ENCODE measurements at places on chromosomes 2 and 18.
A peak's percentile ranks its signal among the peaks of the same experiment; 100 is the strongest.

- no peak for DNase-seq
Measured at GRCh38 chr2:234175649-234176048, 125.1 kb downstream of the SPP2 start.

GRCh38 chr18:48133671-48134251 is 203.3 kb upstream of the SMAD2 start:
- DNase-seq: no peak

- no peak for DNase-seq
Measured at GRCh38 chr2:129744141-129744540, 235.3 kb upstream of the RAB6C start.

GRCh38 chr2:174918886-174919526 is 86.2 kb downstream of the CHN1 start:
- DNase-seq: no peak

GRCh38 chr18:48319801-48320638 is 89.2 kb downstream of the ZBTB7C start:
- no peak for DNase-seq

DNA sequence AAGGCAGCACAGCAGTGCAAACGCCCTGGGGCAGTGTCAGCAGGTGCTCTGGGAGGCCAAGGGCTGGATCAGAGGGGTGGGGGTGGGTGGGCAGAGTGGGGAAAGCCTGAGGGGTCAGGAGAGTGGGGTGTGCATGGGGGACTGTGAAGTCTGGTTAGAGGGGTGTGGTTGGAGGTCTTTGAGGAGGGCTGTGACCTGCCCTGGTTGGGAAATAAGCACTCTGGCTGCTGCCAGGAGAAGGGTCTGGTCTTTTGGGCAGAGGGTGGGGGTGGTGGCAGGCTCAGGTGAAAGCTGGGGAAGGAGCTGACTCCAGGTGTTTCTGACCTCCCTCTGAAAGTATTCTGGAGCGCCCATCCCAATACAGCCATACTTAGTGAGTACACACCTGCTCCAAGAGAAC is 4.2 kb downstream of the ALPI start:
- peak; percentile 45 for DNase-seq

GRCh38 chr18:76970770-76971559 is 148.6 kb downstream of the ZNF236 start:
- no peak for DNase-seq

- no peak for DNase-seq
Measured at GRCh38 chr2:98608962-98609604, 694 bp downstream of the UNC50 start.

DNA sequence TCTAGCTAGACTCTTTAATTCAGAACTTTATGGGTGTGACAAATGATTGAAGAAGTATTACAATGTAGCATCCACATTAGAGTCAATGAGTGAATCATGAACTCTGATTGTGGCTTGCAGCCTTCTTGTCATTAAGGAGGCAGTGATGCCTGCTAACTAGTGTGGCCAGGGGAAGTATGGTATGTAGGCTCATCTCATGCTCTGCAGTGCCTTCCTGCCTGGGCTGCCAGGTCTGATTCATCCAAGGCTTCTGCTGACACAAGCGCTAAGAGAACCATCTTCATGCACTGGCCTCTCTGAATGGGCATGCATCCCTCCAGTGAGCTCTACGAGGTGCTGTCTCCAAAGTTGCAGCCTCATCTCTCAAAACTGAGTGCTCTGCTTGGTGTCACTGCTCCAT is 144.3 kb downstream of the MTCL1 start:
- no peak for DNase-seq

- DNase-seq: no peak
Measured at GRCh38 chr2:159933727-159934049, 128.7 kb downstream of the PLA2R1 start.

DNA sequence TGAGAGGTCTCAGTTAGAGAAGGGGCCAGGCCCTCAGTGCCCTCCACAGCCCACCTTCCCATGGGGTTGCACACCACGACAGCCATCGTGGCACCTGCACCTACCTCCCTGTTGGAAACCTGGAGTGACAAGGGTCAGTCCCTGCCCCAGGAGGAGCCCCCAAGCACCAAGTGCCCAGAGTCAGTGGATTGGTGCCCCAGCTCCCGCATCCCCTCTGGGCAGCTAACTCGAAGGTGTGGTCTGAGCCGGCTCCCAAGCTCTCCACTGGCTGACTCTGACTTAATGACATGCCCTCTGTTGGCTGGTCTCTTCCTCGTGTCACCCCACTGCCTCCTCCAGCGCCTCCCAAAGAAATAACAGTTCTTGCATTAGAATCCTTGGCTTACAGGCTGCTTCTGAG is 116.4 kb downstream of the NDUFA10 start:
- DNase-seq: no peak

GRCh38 chr2:53210538-53210937 is 557.1 kb upstream of the CHAC2 start:
- DNase-seq: no peak

DNA sequence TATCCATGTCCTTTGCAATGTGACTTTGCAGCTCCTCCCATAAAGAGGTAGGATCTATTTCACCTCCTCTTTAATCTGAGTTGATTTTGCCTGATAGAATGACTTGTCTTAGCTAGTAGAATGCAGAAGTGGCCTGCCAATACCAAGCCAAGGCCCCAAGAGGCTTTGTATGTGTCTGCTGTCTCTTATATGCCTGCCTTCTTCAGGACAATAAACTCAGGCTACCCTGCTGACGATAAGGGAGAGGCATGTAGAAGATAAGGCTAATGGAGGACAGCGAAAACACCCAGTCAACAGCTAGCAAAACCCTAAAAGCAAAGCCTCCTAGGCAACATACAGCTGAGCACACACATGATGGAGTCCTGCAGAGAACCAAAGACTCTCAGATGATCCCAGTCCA is 1.8 kb upstream of the ZC3H8 start:
- no peak for DNase-seq

DNA sequence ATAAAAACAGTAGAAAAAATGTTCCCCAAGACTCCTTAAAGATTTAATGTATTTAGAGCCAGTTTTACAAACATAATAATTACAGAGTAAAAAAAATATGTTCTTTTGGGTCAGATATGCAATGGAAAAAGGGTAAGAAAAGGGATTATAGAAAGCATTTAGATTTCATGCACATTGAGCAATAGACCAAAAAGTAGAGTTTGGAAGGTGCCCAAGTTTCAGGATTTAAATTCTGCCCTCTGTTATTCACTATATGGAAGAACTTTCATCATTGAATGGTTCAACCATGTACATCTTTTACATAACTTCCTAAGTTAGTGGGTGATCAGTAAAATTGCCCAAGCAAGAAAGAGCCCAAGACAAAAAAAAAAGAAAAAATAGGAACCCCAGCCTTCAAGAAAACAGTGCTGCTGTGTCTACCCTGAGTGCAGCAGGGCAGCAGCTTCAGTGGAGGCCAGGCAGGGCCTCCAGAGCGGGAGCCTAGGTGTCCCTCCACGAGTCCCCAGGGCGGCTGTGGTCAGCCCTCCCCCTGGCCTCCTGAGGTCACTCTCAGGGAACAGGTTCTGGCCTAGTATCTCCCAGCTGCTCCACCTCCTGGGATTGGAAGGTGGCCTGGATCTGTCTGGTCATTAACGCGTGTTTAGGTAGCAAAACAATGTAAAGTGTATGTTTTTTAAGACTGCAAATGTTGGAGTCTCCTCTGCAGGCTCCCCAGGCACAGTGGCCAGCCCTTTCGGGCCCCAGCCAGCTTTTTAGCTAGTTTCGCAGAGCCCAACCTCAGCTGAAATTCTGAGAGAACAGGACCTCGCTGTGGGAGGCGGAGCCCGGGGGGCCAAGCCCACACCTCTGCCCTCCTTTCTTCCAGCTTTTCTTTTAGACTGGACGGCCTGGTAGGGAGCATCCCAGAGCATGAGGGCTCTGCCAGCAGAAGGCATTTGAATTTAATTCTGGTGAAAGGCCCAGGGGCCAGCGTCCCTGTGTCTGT is 77.3 kb downstream of the TEX51 start:
- DNase-seq: no peak

DNA sequence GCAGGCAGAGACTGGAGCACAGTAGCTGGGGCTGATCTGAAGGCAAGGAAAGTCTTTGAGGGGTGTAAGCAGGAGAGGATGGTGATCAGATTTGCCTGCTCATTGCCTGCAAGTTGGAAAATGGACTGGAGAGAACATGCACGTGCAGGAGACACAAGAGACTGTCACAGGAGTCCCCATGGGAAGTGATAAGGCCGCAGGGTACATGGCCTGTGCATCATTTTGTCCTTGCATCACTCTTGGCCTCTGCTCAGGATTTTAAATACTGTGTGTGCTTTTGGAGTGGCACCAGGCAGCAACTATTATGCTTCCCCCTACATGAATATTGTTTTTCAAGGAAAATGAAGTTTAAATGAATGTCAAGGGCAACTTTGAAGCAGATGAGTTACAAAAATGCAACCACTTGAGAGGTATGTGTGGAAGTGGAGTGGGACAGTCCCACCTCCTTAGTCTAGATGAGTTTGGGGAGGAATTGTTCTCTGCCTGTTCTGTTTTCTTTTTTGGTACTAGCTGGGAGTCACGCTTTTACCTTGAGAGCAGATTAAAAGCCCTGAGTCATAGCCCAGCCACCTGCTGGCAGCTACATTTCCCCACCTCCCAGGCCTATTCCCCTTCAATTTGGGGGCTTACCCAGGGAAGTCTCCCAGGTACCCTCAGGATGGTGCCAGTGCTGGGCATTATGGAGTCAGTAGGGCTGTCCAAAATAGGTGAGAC is 19.3 kb downstream of the MAPK4 start:
- DNase-seq: no peak

DNA sequence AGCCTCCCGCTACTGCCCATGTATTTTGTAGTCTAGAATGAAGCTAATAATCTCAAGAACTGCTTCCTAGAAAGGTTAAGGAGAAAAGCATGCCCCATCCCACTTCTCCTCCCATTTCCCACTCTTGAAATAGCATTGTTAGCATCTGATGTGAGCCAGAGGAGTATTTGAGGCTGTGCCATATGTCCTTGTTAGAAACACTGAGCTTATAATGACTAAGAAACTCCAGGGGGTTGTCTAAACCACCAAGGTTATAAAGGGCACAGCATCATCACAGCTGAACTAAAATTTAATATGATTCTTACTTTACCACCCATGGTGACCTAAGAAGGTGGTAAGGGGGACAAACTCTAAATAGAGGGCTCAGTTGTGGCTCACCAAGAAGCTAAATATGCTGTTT is 16.6 kb downstream of the TSPYL6 start:
- DNase-seq: no peak

DNA sequence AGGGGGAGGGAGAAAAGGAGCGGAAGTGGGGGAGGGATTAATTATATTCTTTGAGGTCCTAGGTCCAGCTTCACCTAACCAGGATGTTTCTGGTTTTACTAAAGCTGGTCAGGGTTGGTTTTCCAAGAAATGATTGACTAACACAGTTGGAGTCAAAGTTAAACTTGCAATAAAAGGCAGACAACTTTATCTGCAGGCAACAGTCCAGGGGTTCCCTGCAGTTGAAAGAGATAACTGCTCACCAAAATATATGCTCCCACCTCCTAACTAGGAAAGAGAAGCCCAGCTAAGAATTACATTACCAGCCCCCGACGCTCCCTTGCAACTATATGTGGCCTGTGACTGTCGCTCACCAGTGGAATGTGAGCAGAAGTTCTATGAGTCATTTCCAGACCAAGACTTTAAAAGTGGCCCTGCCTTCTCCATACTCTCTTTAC is 140.0 kb upstream of the PKDCC start:
- no peak for DNase-seq

All from aorta (tissue), 5 donors.